ENCODE measurements at places on chromosomes 2 and 18. TPM values are rescaled to one million over a fixed set of nuclear protein-coding genes. Genes with fewer than 3 reads are reported as not detected.

The TUBA3E gene
- total RNA-seq, result not detected

The LIMS3 gene
- total RNA-seq, result 2.1 TPM

The GBX2 gene
- not detected for total RNA-seq

The CBLN2 gene
- not detected for total RNA-seq

The CD8B gene
- not detected for total RNA-seq

The FEV gene
- total RNA-seq, result not detected

The ABCG8 gene
- total RNA-seq, result not detected

The FN1 gene
- 3,432 TPM for total RNA-seq

The GNAL gene
- total RNA-seq, result 7.1 TPM

The EGR4 gene
- total RNA-seq, result not detected

The SNORC gene
- total RNA-seq, result 0.65 TPM

The RNF144A gene
- total RNA-seq, result 18.9 TPM

The WDR75 gene
- 44.6 TPM for total RNA-seq

The CYP27C1 gene
- total RNA-seq, result 2.4 TPM

All from articular chondrocyte of knee joint (primary cell).